ENCODE measurements at places on chromosomes 1 and 21. TPM values are rescaled to one million over a fixed set of nuclear protein-coding genes. Genes with fewer than 3 reads are reported as not detected.

The MX2 gene
- total RNA-seq, result 64.3 TPM

The TNFAIP8L2 gene
- 17.6 TPM for total RNA-seq

The BRINP2 gene
- not detected for total RNA-seq

The FMO5 gene
- total RNA-seq, result 4.4 TPM

The IL10 gene
- 0.63 TPM for total RNA-seq

The HHIPL2 gene
- total RNA-seq, result 0.99 TPM

The DDX59 gene
- 41.9 TPM for total RNA-seq

The LRRC38 gene
- not detected for total RNA-seq

The RCSD1 gene
- total RNA-seq, result 531 TPM

The KIF17 gene
- total RNA-seq, result not detected

The CYP4A22 gene
- total RNA-seq, result not detected

The HECTD3 gene
- 66.8 TPM for total RNA-seq

The PPFIA4 gene
- 0.75 TPM for total RNA-seq

The FCGR3B gene
- not detected for total RNA-seq

The GNG4 gene
- total RNA-seq, result 0.52 TPM

The ADCY10 gene
- total RNA-seq, result 0.15 TPM

The CD48 gene
- total RNA-seq, result 255 TPM

The ACKR1 gene
- not detected for total RNA-seq

The TENT5C gene
- total RNA-seq, result 112 TPM

The RGS13 gene
- 0.59 TPM for total RNA-seq

The WNT2B gene
- total RNA-seq, result 5.9 TPM

The PLA2G2A gene
- not detected for total RNA-seq

The B3GALT2 gene
- 0.07 TPM for total RNA-seq

The SELE gene
- total RNA-seq, result not detected

The WDR3 gene
- 14.9 TPM for total RNA-seq

The REN gene
- not detected for total RNA-seq

The AIRE gene
- total RNA-seq, result 0.24 TPM

The CD53 gene
- total RNA-seq, result 490 TPM

The OR2AK2 gene
- 0.39 TPM for total RNA-seq

The PTPN22 gene
- total RNA-seq, result 34.4 TPM

The CCDC24 gene
- total RNA-seq, result 18.4 TPM

The LCE3E gene
- not detected for total RNA-seq

The NTNG1 gene
- 3.7 TPM for total RNA-seq

Measured in B cell (primary cell).